ENCODE measurements at places on chromosomes 1 and 21.

- no peak for DNase-seq
These were observed 35.3 kb downstream of the B3GALNT2 start for GRCh38 chr1:235468970-235469369.

DNA sequence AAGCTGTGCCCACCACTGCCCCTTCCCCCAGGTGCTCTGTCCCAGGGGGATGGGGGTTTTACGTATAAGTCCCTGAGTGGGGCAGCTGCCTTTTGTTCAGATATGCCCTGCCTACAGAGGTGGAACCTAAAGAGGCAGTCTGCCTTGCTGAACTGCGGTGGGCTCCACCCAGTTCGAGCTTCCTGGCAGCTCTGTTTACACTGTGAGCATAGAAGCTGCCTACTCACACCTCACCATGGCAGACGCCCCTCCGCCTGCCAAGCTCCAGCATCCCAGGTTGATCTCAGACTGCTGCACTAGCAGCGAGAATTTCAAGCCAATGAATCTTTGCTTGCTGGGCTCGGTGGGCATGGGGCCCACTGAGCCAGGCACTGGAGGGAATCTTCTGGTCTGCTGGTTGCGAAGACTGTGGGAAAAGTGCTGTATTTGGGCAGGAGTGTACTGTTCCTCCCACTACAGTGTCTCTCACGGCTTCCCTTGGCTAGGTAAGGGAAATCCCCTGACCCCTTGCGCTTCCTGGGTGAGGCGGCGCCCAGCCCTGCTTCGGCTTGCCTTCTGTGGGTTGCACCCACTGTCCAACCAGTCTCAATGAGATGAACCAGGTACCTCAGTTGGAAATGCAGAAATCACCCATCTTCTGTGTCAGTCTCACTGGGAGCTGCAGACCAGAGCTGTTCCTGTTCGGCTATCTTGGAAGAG, 17.6 kb upstream of the RWDD3 start:
- DNase-seq = no peak

GRCh38 chr21:37220433-37220980, 46.6 kb downstream of the VPS26C start:
- DNase-seq = peak; percentile 49

- no peak for DNase-seq
These were observed 66.6 kb downstream of the BCAR3 start for GRCh38 chr1:93614986-93615581.

DNA sequence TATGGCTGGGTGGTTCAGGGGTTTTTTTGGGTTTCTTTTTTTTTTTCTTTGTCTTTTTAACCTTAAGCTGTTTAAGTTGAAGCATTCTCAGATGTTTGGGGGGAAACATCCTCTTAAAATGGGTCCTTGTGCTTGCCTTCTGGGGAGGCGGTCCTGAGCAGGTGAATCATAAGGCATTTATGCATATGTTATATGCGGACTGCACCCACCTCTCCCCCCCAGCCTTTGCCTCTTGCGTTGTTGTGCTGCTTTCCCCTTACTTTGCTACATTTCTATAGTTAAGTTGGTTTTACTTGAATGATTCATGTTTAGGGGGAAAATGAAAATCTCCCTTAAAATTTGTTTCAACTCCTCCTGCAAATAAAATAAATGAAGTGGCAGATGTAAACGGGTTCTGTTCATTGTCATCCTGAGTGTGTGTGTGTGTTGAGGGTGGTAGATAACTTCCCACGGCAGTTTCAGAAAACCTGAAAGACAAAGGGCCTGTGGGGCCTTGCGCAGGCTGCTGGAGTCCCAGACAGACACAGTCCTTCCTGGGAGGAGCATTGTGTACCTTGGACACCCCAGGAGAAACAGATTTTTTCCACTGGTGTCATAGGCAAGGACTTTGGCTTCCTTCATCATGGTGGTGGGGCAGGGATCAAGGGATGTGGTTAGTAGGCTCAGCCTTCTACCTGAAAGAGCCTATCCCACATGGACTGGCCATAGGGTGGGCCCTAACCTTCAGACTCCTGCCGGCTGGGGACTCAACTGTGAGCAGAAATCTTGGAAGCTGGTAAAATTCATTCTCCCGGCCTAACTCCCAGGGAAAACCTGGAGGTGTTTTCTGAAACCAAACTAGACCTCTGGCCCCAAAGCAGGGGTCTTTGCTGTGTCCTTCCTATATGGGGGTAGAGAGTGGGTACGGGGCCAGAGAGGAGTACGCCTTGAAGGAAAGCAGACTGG, 926 bp upstream of the SH3D21 start:
- no peak for DNase-seq

GRCh38 chr1:155320661-155321617, at the start of gene RUSC1:
RUSC1 (plus strand) TSS chr1:155320894; CDS start chr1:155321774, 880 bp downstream.
- DNase-seq = no peak

DNA sequence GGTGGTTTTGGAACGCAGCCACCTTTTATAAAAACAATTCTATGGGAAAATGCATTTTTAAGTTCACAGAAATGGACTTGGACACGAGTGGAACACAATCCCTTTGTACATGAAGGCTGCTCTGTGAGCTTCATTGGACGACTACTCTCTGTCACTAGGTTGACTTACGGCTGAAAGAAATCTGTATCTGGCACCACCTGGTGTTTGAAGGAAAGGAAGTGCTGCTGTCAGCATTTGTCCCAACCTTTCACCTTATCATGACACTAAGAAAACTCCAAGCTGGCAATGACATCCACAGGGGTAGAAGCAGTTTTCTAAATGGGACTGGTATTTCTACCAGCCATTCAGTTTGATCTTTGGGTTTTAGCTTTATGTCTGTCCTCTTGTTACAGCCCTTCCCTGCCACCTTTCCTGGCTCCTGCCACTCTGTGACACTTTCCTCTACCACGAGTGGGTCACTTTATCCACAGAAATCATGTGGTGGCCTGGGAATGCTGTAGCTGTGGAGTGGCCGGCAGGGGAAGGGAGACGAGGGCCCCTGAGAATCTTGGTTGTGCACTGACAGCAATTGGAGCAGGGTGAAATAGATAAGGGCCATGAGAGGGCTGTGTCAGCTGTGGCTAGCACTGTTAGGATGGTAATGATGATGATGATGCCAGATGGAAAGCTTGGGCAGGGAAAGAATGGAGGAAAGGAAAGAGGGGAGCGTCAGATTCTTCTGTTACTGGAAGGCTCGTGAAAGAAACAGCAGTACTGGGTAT, 85.2 kb downstream of the TBX19 start:
- DNase-seq = no peak

DNA sequence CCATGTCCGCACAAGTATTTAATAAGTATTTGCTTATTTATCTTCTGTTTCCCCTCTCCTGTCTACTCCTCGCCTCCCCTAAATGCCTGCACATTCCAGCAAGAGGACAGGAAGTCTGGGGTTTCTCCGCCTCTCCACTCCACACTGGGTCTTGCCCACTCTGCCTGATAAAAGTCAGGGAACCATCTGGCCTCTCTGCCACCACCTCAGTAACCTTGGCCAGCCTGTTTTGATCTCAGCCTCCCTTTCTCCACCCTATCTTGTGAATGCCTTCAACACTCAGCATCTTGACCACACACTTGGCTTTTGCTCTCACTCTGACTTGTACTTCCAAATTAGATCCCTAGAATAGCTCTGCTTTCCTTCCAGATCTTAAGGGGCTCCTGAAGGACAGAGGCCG, 165.3 kb upstream of the UBE2U start:
- DNase-seq = no peak

GRCh38 chr1:246587606-246588005, 21.4 kb downstream of the CNST start:
- DNase-seq = no peak

GRCh38 chr1:198449261-198449660, 91.2 kb downstream of the ATP6V1G3 start:
- no peak for DNase-seq

DNA sequence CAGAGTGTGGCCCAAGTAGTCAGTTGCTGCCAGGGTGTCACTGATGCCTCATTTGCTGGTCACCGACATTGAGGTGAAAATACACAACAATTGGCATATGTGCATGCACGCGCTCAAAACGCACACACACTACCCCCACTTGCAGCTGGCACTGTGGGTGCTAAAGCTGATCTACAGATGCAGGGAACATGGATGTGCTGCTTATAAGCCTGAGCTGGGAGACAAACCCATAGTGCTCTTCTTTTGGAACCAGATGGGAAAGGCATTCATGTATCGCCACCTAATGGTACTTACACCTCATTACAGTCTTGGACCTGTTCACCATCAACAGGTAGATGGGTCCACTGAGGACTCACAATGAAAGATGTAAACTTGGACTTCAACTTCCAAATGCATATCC, 70.3 kb upstream of the CAMK1G start:
- peak; percentile 84 for DNase-seq

All from NCI-H1092 treated with DMSO at 0.1 percent for 48 hours (cell line).